BJ (cell line): ENCODE measurements at places on chromosomes 5 and 9.

- DNase-seq, result no peak
Observed at GRCh38 chr9:6522263-6522662, 109.3 kb downstream of the UHRF2 start.

- no peak for DNase-seq
Observed at GRCh38 chr5:180114304-180115003, 42.9 kb upstream of the RNF130 start.

DNA sequence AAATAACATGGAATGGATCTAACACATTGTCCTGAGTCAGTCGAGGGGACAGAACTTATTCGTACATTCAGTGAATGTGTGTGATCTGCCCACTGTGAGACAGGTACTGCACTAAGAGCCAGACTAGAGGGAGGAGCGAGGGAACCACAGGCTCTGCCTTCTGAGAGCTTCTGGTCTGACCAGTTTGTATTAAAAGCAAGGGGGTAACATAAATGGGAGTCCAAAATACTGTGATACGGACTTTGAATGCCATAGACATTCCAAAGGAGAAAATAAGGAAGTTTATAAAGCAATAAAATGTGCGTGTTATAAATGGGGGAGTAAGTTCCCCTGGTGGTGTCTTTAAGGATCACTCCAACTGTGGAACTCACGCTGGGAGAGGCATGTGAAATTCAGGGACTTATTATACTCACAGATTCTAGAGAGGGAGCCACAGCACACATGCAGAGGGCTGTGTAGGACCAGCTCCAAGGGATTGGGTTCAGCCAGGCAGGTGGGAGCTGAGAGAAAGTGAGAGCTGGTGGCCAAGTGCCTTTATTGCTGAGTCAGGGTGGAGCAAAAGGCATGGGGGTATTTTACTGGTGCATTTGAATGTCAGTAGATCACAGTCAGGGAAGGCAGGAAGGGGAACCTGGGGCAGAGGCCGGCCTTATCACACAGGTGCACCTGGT is 186.5 kb upstream of the WWC1 start:
- no peak for DNase-seq

- DNase-seq, result no peak
Observed at GRCh38 chr5:1538741-1539392, 15.1 kb upstream of the LPCAT1 start.
